ENCODE measurements at places on chromosomes 13 and 19.

DNA sequence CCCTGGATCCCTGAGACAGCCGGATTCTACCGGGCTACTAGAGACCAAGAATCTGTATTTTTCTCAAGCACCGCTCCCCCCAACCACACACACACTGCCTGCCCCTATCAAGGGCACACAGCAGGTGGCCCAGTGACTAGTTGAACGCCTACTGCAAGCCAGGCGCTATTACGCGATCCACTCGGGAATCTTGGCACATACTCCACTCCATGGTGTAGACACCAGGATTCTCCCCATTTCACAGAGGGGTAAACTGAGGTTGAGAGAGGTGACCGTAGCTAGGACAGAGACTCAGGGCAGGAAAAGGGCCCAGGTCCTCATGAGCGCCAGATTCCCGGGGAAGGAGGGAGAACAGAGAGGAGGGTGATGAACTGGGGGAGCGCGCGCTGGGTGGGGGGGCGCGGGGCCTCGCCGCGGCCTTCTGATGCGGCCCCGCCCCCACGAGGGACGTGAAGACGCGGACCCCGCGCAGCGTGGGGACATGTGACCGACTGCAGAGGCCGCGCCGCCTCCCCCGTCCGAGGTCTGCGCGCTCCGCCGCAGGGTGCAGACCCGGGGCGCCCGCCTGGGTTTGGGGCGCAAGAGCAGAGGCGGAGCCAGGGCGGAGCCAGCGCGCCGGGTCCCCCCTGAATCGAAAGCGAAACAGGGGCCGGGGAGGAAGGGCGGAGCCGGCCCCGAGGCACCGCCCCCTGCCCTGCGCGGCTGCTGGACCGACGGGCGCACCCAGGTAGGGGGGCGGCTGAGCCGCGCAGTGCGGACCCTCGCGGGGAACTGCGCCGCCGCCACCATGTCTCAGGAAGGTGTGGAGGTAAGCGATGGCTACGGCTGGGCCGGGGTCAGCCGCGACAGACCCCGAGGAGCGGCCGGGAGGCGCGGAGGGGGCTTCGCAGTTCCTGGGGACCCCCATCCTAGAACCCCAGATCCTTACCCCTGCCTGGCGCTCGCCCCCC lies at the start of gene SHFL:
Gene SHFL (plus strand): TSS at position 677 of the 950 bp plus-strand sequence. CDS start 111 bp downstream, at position 788.
- peak; percentile 77 for DNase-seq
- no peaks in the 10 kb centered on the region for H3K27me3 ChIP-seq
- H3K27ac ChIP-seq, result peak within 1 kb of the TSS; percentile 92

DNA sequence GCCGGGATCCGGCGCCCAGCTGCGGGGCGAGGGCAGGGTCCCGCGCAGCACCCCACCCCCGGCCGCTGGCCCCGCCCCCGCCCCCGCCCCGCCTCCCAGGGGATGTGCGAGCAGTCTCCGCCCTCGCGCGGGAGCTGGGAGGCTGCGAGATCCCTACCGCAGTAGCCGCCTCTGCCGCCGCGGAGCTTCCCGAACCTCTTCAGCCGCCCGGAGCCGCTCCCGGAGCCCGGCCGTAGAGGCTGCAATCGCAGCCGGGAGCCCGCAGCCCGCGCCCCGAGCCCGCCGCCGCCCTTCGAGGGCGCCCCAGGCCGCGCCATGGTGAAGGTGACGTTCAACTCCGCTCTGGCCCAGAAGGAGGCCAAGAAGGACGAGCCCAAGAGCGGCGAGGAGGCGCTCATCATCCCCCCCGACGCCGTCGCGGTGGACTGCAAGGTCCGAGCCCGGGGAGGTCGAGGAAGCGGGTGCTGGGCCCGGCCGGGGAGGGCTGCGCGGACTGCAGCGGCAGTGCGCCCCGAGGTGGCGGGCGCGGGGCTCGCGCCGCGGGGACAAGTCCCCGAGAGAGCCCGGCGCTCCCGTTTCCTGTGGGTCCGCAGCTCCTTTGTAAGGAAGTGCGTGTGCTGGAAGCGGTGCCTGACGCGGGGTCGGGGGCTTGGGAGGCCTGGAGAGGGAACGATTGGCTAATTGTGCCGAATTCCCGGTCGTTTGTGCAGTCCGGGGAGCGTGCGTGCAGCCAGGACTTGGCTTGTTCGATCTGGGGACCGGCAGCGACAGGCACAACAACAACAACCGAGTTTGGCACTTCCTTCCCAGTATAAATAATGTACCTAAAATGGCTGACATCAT lies at the start of gene ITM2B:
Gene ITM2B (plus strand): TSS at position 161 of the 843 bp plus-strand sequence. CDS start 155 bp downstream, at position 316.
- peaks cover 6% of the 10 kb centered on the region for H3K36me3 ChIP-seq
- peak; percentile 47 for DNase-seq
- peak within 1 kb of the TSS; percentile 93 for H3K27ac ChIP-seq
- peak within 1 kb of the TSS; percentile 92 for H3K4me3 ChIP-seq
- no peaks in the 10 kb centered on the region for H3K27me3 ChIP-seq
- peaks cover 43% of the 10 kb centered on the region for H3K4me1 ChIP-seq

- DNase-seq, result no peak
- H3K27me3 ChIP-seq, result no peaks in the 10 kb centered on the region
- peaks cover 42% of the 10 kb centered on the region for H3K4me1 ChIP-seq
- H3K27ac ChIP-seq, result no peak overlapping the region
- H3K36me3 ChIP-seq, result peaks cover 18% of the 10 kb centered on the region
Observed at GRCh38 chr19:18489627-18490184, 32.2 kb downstream of the ELL start.

- peak; percentile 47 for DNase-seq
- peaks cover 13% of the 10 kb centered on the region for H3K4me1 ChIP-seq
- no peaks in the 10 kb centered on the region for H3K27me3 ChIP-seq
- no peak overlapping the region for H3K27ac ChIP-seq
Observed at GRCh38 chr13:29081036-29081435, 260.9 kb downstream of the MTUS2 start.

DNA sequence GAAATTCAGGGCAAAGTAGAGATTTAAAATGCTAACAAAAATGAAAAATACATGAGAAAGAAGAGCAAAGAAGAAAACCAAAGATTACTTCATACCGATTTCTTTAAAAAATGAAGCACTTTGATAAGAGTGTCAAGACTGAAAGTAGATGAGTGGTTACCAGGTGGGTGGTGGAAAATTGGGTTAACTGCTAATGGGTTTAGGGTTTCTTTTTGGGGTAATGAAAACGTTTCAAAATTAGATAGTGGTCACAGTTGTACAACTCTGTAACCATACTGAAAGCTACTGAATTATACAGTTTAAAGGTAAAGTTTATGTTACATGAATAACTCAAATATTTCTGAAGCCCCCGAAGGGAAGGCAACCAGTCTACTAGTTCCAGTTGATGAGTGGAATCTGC lies 179.4 kb downstream of the NDFIP2 start:
- no peak overlapping the region for H3K4me3 ChIP-seq
- H3K4me1 ChIP-seq, result no peaks in the 10 kb centered on the region
- no peak overlapping the region for H3K27ac ChIP-seq
- DNase-seq, result no peak
- no peaks in the 10 kb centered on the region for H3K36me3 ChIP-seq

DNA sequence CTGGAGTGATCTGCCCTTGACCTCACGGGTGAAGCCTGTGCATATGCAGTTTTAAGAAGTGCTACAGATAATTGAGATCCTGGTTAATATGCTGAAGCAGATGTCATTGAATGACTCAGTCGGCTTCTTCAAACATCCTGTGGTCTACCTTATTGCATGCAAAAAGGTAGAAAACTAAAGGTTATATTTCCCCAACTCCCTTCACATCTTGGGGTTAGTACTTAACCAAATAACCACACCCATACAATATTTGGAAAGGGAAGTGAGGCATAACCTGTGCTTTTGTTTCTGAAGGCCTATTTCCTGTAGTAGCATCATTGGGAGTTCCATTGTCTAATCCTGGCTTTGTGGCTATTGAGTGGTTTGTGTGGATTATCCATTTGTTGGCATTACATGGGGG lies 58.3 kb downstream of the RAP2A start:
- H3K4me1 ChIP-seq, result no peaks in the 10 kb centered on the region
- H3K4me3 ChIP-seq, result no peak overlapping the region
- H3K27ac ChIP-seq, result no peak overlapping the region
- peaks cover 13% of the 10 kb centered on the region for H3K27me3 ChIP-seq

DNA sequence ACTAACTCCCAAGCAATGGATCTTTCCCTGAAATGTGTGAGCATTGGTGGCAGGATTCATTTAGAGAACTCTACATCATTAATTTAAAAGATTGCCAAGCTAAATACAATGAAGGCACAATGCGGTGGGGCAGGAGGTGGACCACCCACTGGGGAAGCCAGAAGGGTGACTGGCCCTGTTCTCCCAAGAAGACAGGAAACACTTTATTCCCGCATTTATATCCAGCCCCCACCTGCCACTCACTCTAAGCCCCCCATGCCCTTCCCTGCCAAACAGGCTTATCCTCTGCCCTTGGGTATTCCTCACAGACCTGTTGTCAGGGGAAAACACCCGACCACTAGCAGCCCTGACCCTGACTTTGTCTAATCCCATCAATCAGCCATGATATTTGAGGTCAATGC lies 189.1 kb upstream of the UBL3 start:
- no peak for DNase-seq
- no peak overlapping the region for H3K27ac ChIP-seq
- no peak overlapping the region for H3K4me3 ChIP-seq

GRCh38 chr19:45117671-45118070 lies 24.7 kb downstream of the PPP1R37 start:
- H3K27me3 ChIP-seq, result no peaks in the 10 kb centered on the region
- no peaks in the 10 kb centered on the region for H3K36me3 ChIP-seq
- no peak for DNase-seq
- H3K4me1 ChIP-seq, result peaks cover 89% of the 10 kb centered on the region

- H3K27me3 ChIP-seq, result peaks cover 6% of the 10 kb centered on the region
- H3K27ac ChIP-seq, result no peak overlapping the region
- no peak overlapping the region for H3K4me3 ChIP-seq
- peaks cover 11% of the 10 kb centered on the region for H3K4me1 ChIP-seq
- no peak for DNase-seq
- no peaks in the 10 kb centered on the region for H3K36me3 ChIP-seq
Observed at GRCh38 chr13:33644581-33645543, 173.1 kb upstream of the RFC3 start.

- peaks cover 2% of the 10 kb centered on the region for H3K4me1 ChIP-seq
- H3K36me3 ChIP-seq, result no peaks in the 10 kb centered on the region
- no peak for DNase-seq
- no peaks in the 10 kb centered on the region for H3K27me3 ChIP-seq
Observed at GRCh38 chr13:88103824-88104223, 432.7 kb downstream of the SLITRK5 start.

DNA sequence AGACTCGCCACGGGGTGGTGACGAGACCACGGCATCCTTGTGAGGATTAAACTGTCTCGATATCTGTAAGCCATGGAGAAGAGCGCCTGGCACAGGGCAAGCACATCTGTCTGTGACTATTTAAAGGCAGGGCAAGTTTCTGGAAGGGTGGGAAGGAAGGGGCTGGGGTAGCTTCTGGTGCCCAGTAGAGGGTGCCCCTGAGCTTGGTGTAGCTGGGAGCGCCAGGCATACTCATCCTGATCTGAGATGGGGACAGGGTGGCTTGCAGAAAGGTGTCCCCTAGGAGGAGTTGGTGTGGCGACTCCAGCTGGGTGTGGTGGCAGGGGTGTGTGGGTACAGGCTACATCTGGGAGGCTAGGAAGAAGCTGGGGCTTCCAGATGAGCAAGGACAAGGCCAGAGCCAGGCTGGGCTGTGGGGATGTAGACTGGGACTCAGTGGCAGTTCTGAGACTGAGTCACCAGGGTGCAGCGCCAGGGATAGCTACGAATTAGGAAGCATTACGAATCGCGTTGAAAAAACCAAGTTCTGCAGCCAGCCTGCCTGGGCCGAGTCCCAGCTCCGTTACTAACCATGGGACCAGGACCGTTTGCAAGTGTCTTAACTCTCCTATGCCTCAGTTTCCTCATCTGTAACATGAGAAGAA lies 23.1 kb upstream of the ASPDH start:
- no peak overlapping the region for H3K4me3 ChIP-seq
- H3K27ac ChIP-seq, result no peak overlapping the region
- H3K27me3 ChIP-seq, result peaks cover 25% of the 10 kb centered on the region
- peaks cover 11% of the 10 kb centered on the region for H3K36me3 ChIP-seq
- DNase-seq, result no peak

DNA sequence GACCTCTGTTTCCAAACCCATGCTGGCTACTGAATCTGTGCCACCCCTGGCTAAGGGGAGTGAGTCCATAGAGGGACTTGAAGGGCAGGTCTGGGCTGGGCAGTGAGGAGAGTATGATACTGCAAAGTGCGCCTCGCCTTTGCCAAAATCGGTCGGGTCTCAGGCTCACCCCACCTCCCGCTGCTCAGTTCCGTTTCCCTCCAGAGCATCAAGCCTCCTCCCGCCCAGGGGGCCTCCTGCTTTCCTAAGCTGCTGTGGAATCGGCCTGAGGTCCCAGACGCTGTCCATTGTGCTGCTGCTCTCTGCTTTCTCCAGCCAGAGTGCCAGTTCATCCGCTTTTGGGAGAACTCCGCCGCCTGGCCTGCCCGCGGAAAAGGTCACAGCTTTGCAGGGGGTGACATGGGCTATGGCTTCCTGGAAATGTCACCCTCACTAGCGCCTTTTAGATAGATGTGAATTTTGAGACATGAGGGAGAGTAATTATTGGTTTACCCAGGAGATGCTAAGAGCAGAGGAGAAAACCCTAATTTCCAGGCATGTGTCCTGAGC lies 1418.4 kb downstream of the UQCRFS1 start:
- peaks cover 14% of the 10 kb centered on the region for H3K36me3 ChIP-seq
- H3K4me1 ChIP-seq, result peaks cover 38% of the 10 kb centered on the region
- H3K4me3 ChIP-seq, result peak overlapping the region; percentile 97
- no peaks in the 10 kb centered on the region for H3K27me3 ChIP-seq
- peak overlapping the region; percentile 95 for H3K27ac ChIP-seq

DNA sequence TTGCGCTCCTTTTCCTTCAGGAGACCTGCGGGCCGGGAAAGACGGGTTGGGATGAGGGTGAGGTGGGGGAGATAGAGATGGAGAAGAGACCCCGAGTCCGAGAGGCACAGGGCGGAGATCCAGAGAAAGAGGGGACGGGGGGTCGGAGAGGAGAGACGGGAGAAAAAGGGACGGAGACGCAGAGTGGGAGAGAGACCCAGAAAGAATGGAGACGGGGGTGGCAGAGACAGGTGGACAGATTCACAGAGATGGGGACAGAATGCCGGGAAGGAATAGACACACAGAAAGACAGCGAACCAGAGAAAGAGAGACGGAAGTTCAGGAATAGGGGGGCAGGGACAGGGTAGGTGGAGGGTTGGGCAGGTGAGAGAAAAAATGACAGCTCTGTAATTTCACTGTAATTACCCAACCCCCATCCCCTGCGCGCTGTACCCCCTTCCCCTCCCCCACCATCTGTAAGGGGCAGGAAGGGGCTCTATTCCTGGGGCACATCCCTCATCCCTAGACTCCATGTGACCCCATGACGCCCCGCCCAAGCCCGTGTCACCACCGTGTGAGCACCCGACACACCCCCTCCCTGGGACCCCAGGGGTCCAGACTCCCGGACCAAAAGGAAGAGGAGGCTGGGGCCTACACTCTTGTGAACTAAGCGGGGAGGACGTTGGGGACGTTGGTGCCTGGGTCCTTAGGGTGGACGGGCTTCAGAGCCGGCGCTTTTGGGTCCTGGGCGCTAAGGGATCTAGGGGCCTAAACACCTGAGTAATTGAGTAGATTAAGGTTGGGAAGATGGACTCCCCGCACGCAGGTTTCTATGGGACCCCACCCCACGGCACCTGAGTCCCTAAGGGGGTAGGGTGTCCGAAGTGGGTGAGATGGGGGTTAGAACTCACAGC lies 967 bp downstream of the DBP start:
- peak overlapping the region; percentile 92 for H3K4me3 ChIP-seq
- peaks cover 72% of the 10 kb centered on the region for H3K4me1 ChIP-seq
- no peaks in the 10 kb centered on the region for H3K27me3 ChIP-seq
- H3K27ac ChIP-seq, result peak overlapping the region; percentile 82

Measured in stimulated activated naive B cell treated with anti-CD40 and anti-IgM and Interleukin-4, amounts not matched to agents 10 μg/mL and 1 μg/mL and 100 μg/mL, for 72 hours (primary cell).